ENCODE measurements at places on chromosomes 16 and 17. TPM values are rescaled to one million over a fixed set of nuclear protein-coding genes. Genes with fewer than 3 reads are reported as not detected.

Gene FBXW10
- polyA plus RNA-seq: 1.0 TPM

Gene OR2C1
- 1.3 TPM for polyA plus RNA-seq

DNA sequence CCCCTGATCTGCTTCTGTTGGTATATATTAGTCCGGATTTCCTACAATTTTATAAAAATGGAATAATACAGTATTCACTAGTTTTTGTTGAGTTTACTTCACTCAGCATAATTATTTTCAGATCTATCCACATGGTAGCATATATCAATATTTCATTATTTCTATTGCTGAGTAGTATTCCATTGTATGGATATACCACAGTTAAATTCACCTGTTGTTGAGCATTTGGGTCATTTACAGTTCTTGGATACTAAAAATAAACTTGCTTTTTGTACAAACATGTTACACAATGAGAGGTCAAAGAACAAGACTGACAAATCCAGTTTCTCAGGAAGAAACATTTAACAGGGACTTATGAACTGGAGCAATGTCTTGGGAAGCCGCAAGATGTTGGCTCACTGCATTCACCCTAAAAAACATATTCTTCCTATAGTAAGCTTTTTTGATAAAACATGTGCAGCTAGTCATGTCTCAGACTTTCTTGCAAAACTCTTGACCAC, 126.9 kb upstream of the HS3ST2 start:
- DNase-seq: no peak

GRCh38 chr16:59295993-59296736, 562.0 kb upstream of the GOT2 start:
- no peak for DNase-seq

DNA sequence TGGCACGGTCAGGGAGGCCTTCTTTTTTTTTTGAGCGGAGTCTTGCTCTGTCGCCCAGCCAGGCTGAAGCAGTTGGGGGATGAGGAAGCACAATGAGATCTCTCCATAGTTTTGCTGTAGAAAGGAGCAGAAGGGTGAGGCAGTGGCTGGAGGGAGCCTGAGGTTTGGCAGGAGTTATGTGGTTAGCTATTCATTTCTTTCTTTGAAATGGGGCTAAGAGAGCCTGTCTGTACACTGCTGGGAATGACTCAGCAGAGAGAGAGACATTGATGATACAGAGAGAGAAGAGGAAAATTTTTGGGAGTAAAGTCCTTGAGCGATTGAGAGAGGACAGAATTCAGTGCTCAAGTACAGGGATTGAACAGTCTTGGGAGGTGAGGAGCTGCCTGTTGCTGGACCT, 22.1 kb downstream of the NOS2 start:
- no peak for DNase-seq

- DNase-seq: no peak
These were observed 28.6 kb downstream of the ADAM11 start for GRCh38 chr17:44787271-44787940.

DNA sequence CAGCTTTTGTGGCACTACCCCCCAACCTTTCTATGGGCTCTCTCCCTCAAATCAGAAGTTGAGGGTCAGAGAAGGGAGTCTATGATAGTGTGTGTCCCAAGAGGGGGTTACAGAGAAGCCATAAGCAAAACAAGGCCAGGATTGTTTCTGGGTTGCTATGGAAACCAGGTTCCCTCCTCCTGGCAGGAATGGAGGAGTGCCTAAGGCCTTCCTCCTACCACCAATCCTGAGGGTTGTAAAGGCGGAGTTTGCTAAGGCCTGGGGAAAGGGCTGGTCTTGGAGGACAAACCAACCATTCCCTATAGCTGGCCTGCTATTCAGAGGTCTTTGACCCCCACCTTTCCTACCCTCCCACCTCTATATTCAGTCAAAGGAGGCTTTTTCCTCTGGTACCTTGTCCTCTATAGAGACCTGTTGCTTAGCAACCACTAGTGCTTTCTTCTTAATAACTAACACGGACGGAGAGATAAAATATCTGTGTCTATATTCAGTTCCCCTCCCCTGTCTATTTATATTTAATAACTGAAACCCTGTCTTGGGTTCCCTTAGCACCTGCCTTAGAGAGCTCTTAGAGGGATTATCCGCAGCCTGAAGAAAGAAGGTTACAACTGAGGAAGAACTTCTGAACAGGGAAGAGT, 43.4 kb downstream of the NEUROD2 start:
- DNase-seq: no peak
